ENCODE measurements at places on chromosomes 12 and 14.

GRCh38 chr14:32027255-32027939 is 49.7 kb upstream of the ARHGAP5 start:
- no peak for DNase-seq

DNA sequence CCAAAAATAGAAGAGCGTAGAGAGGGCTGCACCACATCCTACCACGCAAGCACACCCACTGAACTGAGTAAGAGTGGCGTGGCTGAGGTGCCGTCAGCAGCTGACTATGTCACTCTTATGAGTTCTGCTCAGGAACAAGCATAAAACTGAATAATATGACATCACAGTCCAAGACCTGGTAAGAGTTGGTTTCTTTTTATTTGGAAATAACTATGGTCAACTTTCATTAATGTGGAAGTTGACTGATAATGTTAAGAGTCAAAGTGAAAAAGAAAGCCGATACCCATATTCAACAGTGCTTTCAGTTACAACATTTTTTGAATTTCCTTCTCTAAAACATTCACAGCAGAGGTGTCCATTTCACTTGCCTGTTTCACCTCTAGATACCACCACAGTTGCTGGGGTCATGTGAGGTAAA is 44.6 kb downstream of the GNS start:
- DNase-seq, result no peak

DNA sequence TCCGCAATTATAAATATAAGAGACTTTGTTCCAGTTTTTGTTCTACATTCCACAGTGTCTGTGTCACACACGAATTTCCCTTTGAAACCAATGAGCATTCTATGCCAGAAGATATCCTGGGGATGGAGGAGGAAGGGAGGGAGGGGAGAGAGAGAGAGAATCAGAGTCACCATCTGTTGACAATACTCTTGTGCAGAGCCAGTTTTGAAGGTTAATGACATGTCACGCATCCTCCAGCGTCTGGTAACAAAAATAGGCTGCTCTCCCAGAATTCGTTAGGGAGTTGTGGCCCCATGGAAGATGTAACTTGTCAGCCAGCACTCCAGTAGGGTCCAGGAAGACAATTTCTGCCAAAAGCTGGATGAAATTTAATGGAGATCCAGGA is 213.5 kb upstream of the KRR1 start:
- no peak for DNase-seq

GRCh38 chr12:111462210-111462769 is 56.6 kb downstream of the SH2B3 start:
- no peak for DNase-seq

DNA sequence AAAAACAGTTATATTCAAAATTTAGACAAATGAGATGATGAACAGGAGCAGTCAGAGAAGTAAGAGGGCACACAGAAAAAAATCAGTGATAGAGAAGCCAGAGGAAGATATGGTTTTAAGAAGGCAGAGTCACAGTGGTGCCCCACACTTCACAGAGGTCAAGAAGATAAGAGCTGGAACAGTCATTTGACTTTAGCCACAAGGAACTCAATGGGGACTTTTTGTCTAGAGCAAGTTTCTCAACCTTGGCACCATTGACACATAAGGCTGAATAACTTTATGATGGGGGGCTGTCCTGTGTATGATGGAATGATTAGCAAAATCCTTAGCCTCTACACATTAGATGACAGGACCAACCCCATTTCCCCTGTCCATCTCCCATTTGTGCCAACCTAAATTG is 172.8 kb upstream of the PLEKHG7 start:
- DNase-seq, result no peak

DNA sequence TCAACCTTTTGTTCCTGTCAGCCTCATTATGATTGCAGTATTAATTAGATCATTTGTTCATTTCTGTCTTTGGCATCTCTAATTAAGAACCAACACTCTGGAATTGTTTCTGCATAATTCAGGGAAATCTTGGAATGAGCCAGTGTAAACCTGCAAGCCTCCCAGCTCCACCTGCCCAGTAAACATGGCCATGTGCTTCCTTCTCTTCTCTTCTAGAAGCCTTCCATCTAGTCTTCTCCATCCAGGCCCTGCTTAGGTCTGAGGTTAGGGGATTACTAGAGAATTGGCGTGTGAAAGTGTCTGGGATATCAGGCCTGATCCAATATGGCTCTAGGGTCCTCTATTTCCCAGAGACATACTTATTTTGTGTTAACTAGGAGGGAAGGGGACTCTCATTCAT is 528.0 kb downstream of the AACS start:
- DNase-seq, result no peak

DNA sequence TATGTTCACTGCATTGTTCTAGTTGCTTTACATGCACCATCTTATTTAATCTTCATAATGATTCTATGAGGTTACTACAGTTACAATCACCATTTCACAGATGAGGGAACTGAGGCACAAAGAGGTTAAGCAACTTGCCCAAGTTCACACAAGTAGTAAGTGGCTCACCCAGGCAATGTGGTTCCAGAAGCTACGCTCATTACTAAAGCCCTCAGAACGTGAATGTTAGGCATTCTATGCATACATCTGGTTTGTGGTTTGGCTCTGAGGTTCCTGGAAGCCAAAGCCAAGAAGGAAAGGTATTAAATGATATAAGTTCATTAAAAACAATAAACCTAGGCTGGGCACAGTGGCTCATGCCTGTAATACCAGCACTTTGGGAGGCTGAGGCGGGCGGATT is 14.4 kb upstream of the VRTN start:
- no peak for DNase-seq

GRCh38 chr12:122028905-122029560 is 7.3 kb downstream of the BCL7A start:
- no peak for DNase-seq

- DNase-seq, result no peak
These were observed 32.7 kb upstream of the YARS2 start for GRCh38 chr12:32788405-32788804.

DNA sequence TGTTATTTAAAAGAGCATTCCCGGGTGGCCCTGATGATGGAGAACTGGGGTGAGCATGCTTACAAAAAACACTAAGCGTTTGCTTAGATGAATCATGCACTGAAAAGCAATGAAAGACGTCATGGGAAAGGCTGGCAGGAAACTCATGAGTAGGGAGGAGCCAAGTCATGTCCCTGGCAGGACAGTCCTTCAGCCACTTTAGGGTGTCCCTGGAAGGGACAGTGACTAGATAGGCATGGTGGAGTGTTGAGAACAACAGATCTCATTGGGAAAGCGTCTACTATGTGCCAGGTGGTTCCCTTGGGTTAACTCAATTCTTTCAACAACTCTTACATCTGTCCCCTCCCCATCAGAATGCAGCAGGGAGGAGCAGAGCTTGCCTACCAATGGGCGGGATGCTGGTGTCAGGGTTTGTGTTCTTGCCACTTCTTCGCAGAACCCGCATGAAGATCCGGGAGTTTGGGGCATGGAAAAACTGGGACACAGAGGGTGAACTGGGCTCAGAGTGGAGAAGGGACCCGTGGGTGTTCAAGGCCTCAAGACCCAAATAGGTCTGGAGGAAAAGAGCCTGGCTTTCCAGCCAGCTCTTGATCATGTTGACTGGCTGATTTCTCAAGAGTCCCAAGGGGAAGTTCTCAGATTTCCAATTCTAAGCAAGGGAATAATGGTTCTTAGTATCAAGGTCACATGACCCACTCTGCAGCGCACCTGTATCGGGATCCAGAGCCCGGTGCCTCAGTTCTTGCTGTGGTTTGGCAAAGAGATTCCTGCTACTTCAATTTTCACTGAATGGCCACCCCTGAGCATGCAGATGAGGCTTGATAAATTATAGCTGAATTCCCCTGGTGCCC is 653.9 kb upstream of the TBX3 start:
- DNase-seq, result no peak

DNA sequence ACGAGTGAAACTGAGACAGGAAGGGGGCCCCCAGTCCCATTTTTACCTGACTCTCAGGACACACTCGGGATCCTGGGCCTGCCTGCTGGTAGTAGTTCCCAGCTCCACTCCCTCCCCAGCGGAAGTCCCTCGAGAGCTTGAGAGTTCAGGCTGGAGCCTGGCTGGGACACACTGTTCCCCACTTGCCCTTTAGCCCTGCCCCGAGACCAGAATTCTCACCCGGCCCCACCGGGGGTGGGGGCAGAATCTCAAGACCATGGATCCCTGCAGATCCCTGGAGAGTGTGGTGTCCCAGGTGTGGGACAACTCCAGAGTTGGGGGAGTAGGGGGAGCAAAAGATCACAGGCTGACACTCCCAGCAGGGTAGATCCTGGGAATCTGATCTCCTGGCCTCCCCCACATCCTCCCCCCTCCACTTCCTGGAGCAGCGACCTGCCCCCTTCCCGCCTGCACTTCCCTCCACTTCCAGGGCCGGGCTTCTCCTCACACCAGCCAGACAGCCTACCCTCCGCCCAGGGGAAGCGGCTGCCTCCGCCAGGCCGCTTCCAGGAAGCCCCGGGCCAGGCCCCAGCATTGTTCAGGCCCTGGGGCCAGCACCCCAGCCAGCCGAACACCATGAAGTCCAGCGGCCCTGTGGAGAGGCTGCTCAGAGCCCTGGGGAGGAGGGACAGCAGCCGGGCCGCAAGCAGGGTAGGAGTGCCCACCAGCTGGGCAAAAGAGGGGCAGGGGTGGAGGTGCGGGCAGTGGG is at the start of gene TNS2:
TNS2 (plus strand) TSS at position 495 of the 748 bp plus-strand sequence; CDS start at position 616, 121 bp downstream.
- DNase-seq, result no peak

DNA sequence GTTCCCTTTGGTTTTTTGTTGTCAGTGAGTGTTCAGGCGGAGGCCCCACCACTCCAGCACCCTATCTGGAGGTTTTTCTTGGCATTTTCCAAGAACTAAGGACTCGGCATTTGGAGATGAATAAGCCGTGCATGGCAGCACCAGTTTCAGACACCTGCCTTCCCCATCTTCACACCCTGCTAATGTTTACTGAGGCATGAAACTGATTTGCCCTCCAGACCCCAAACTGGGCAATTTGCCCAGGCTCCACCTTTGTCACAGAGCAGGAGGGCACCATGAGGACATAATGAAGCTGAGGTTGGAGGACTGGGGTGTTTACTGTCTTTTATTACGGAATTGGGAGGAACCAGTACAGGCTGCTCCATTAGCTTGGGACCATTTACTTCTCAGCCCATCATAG is 113.4 kb downstream of the LGMN start:
- no peak for DNase-seq

- DNase-seq, result no peak
These were observed 218.2 kb downstream of the ASCL1 start for GRCh38 chr12:103175625-103176024.
